Activated CD8-positive, alpha-beta memory T cell treated with anti-CD3 and anti-CD28 coated beads, Interleukin-2, amount 50 U/mL, for 4 hours (primary cell): ENCODE measurements at places on chromosomes 16 and 17.

DNA sequence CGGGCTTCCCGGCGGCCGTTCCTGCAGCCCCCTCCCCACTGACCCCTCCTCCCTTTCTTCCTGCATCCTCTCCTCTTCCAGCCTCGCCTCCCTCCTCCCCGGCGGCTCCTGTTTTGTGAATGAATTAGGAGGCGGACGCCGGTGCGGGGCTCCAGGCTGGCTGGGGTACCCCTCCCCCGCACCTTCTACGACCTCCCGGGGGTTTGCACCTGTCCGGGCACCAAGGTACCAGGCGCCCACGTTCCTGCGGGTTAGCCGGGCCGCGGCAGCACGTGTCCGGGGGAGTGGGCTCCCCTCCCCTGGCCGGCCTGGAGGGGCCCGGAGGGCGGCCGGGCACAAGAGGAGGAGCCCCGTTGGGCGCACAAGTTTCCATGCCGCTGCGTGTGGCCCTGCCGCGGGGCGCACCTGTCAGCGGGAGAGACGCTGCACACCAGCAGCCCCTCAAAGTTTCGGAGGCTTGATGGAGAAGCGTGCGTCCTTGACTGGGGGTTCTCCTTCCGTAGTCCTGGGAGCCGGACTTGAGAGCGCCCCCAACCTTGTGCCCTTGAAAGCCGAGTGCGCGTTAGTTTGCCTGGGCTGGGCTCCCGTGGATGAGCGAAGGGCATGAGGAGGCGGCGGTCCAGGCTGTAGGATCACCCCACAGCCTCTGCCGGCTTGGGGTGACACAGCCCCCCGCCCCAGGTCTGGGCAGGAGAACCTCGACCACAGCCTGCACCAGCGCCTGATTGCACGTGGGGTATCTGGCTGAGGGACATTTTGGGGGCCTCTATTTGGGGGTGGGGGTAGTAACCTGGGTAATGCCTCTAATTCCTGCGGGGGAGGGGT lies 1.2 kb downstream of the HAS3 start:
- DNase-seq: no peak

GRCh38 chr16:86939609-86940008 lies 361.3 kb downstream of the FOXL1 start:
- no peak for DNase-seq

GRCh38 chr17:61245706-61246135 lies 153.9 kb upstream of the TBX2 start:
- no peak for DNase-seq

DNA sequence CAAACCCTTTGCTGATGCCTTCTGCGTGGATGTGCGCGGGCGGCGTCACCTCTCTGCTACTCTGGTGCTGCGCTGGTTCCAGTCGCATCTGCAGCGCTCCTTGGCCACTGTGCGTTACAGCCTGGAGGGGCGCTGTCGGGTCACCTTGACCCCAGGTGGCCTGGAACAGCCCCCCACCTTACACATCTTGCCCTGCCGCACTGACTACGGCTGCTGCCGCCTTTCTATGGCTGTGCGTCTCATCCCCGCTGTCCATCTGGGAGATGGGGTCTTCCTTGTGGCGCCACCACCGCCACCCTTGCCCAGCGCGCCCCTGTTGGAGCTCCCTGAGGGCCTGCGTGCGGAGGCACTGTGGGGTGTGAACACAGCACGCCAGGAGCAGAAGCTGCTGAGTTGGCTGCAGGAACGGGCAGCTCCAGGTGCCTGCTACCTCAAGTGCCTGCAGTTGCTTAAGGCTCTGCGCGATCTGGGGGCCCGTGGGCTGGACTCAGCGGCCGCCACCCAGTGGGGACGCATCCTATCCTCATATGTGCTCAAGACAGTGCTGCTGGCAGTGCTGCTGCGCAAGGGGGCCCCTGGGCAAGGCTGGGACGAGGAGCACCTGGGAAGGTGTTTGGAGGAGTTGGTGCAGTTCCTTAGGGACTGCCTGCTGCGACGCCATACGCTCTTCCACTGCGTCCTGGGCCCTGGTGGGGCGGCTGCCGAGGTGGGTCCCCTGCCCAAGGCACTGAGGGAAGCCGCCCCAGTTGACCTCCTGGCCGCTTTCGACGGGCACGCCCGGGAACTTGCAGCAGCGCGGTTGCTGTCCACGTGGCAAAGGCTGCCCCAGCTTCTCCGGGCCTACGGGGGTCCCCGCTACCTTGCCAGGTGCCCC lies 1.6 kb downstream of the ITPRIPL2 start:
- DNase-seq: no peak
